ENCODE measurements at places on chromosomes 16 and 17. TPM values are rescaled to one million over a fixed set of nuclear protein-coding genes. Genes with fewer than 3 reads are reported as not detected.

ALDH3A1 gene
- 2.3 TPM for total RNA-seq

ATP1B2 gene
- 17.5 TPM for total RNA-seq

PSMC3IP gene
- not detected for total RNA-seq

MYL4 gene
- total RNA-seq = not detected

YWHAE gene
- total RNA-seq = 518 TPM

TPSG1 gene
- total RNA-seq = not detected

NPTX1 gene
- total RNA-seq = 1.1 TPM

SLFN14 gene
- total RNA-seq = not detected

FLYWCH2 gene
- total RNA-seq = 139 TPM

EPX gene
- not detected for total RNA-seq

RHBDL3 gene
- 1.7 TPM for total RNA-seq

RNF222 gene
- total RNA-seq = not detected

GLTPD2 gene
- total RNA-seq = not detected

ATP2A3 gene
- 14.3 TPM for total RNA-seq

TBC1D28 gene
- not detected for total RNA-seq

ARHGAP27 gene
- total RNA-seq = 17.5 TPM

CCL4 gene
- total RNA-seq = 3.6 TPM

HOXB6 gene
- 15.7 TPM for total RNA-seq

SMURF2 gene
- 36.9 TPM for total RNA-seq

DPEP2 gene
- 0.94 TPM for total RNA-seq

HBQ1 gene
- total RNA-seq = not detected

MPP2 gene
- total RNA-seq = 1.6 TPM

SKAP1 gene
- total RNA-seq = 14.0 TPM

HOXB4 gene
- 1.8 TPM for total RNA-seq

CES4A gene
- 15.6 TPM for total RNA-seq

DUS1L gene
- 74.5 TPM for total RNA-seq

ZSCAN10 gene
- total RNA-seq = not detected

DRC3 gene
- total RNA-seq = 2.9 TPM

FOXN1 gene
- total RNA-seq = not detected

CA5A gene
- total RNA-seq = not detected

BICDL2 gene
- total RNA-seq = not detected

MFAP4 gene
- total RNA-seq = 25.2 TPM

SLC35G6 gene
- not detected for total RNA-seq

CTRB1 gene
- not detected for total RNA-seq

EDC4 gene
- 48.8 TPM for total RNA-seq

KRTAP2-2 gene
- not detected for total RNA-seq

TM4SF5 gene
- 0.32 TPM for total RNA-seq

GAN gene
- 3.5 TPM for total RNA-seq

FBXW10B gene
- total RNA-seq = 0.41 TPM

FZD2 gene
- total RNA-seq = 9.1 TPM

OVCA2 gene
- total RNA-seq = 60.2 TPM

KRT31 gene
- not detected for total RNA-seq

CCL18 gene
- not detected for total RNA-seq

SOX15 gene
- total RNA-seq = not detected

PLEKHH3 gene
- 33.2 TPM for total RNA-seq

Data from adrenal gland (tissue), 19 donors.